Femur (tissue), 1 donor: ENCODE measurements at places on chromosomes 2 and 18.

- DNase-seq = peak; percentile 77
Measured at GRCh38 chr2:172931918-172932520, 143.6 kb upstream of the MAP3K20 start.

- DNase-seq = no peak
Measured at GRCh38 chr18:71554686-71555085, 989.5 kb downstream of the CBLN2 start.

DNA sequence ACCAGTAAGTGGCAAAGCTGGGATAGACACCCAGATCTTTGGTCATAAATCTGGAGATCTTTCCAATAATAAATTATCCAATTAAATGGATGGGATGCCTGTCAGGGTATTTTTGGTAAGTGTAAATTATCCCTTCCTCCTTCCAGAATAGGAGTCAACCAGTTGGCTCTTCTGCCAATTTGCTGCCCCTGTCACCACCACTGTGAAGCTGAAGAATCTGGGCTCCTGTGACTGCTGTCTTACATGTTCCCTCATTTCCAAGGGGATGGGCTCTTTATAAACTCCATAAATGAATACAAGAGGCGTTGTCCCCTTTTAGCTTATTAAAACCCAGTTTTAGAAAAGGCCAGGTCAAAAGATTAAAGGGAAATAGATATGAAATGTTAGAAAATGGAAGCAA lies 17.8 kb upstream of the BMP10 start:
- no peak for DNase-seq

DNA sequence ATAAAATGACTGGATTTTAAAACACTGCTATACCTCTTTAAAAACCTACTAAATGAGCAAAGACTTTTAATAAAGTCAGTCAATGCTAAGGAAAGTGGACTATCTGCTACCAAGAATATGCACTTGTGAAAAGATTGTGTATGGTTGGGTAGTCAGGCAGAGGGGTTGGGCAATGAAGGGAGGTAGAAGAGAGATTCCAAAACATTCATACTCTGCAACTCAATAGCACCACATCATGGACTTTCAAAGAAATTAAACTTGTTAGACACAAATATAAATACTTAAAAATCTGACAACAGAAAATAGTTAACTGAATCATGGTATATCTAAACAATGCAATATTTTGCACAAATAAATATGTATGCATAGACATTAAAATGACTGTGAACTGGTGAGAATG lies 139.9 kb upstream of the MAPRE2 start:
- no peak for DNase-seq

DNA sequence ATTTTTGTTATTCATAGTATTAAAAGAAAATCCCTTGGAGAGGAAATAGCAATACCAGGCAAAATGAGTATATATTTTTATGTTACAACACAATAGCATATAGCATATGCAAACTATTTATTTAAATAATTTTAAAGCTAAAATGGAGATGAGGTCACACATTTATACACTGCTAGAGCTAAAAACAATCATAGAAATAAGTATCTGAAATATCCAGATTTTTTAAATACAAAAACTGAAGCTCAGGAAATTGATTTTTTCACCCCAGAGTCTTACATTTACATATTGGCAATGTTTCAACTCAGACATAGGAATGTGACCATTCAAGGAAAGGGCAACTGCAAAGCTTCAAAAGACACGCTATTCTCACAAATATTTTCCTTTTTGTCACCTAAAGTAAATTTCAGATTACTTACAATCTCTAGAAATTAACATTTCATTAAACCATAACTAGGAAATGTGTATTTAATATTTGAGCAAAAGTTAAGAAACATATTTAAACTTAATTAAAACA lies 8.9 kb downstream of the TFPI start:
- no peak for DNase-seq

DNA sequence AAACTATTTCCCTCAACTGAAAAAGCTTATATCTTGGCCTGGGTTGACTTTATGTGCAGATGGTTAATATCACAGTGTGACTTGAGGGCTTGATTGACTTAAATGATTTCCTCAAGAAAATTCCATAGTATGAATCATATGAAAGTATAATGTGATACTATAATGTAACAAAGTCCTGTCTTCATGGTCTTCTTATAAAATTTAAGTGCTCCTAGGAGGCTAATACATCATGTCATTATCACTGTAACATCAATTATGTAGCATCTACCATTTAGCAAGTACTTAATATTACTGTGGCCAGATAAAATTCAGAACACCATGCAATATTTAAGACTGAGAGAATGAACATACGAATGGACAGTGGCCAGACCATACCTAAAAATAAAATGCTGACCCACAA lies 276.1 kb downstream of the RIT2 start:
- no peak for DNase-seq

GRCh38 chr2:241344925-241345651 lies 11.0 kb upstream of the FARP2 start:
- no peak for DNase-seq

- no peak for DNase-seq
Measured at GRCh38 chr2:28403370-28403956, 10.8 kb downstream of the FOSL2 start.

DNA sequence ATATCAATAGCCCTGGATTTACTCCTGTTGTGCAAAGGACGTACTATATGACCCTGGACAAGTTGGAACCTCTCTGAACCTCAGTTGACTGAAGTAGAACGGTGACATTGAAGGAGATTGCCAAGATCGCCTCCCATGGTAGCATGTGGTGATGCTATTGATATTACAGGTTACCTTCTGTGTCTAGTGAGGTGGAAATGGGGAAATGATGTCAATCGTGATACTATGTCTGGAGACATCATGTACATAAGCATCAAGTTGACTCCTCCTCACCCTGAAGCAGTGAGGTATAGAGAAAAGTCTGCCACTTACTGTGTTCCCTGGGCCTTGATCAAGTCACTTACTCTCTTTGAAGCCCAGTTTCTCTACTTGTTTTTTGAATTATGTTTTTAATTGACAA lies 93.9 kb downstream of the KLF7 start:
- DNase-seq = no peak

DNA sequence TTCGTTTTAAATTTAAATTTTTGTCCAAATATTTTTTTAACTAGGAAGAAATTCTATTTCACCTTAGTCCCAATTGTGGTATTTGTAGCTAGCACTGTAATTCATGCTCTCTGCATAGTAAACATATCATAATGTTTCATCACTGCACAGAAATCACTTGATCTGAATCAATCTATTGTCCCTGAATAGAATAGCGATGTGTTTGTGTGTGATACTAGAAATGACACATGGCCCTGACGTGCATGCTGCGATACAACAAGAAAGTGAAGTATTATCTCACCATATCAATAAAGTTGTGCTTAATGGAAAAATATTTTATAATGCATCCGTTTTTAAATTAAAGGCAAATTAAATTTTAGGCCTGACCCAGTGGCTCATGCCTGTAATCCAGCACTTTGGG lies 10.0 kb downstream of the TTL start:
- no peak for DNase-seq

DNA sequence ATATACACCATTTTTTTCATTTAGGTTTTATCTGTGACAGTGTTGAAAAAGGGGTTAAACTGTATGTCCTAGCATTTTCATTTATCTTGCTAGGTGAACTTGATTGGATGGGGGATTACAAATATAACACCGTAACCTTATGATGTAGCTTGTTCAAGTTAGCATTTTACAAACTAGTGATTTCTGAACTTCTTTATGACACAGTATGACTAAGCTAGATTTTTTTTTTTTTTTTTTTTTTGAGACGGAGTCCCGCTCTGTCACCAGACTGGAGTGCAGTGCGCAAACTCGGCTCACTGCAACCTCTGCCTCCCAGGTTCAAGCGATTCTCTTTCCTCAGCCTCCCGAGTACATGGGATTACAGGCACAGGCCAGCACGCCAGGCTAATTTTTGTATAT lies 47.1 kb downstream of the KCMF1 start:
- no peak for DNase-seq

DNA sequence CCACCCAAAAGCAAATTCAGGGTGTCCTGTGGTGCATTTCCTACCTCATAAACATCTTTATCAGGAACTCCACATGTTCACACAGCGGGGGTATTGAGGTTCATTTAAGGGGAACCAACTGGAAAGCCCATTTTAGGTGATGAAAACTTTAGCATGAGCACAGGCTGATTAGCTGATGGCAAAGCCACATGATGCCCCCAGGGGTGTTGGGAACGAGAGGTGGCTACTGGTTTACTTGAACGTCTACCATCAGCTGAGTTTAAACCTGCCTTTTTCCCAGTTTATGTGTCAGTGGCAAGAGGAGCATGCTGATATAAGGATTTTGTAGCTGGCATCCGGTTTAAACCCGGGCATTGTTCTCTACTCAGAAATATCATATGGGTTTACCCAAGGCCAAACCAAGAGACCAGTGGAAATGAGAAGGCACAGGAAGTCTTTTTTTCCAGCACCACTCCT lies 54.5 kb upstream of the UPP2 start:
- DNase-seq = no peak

DNA sequence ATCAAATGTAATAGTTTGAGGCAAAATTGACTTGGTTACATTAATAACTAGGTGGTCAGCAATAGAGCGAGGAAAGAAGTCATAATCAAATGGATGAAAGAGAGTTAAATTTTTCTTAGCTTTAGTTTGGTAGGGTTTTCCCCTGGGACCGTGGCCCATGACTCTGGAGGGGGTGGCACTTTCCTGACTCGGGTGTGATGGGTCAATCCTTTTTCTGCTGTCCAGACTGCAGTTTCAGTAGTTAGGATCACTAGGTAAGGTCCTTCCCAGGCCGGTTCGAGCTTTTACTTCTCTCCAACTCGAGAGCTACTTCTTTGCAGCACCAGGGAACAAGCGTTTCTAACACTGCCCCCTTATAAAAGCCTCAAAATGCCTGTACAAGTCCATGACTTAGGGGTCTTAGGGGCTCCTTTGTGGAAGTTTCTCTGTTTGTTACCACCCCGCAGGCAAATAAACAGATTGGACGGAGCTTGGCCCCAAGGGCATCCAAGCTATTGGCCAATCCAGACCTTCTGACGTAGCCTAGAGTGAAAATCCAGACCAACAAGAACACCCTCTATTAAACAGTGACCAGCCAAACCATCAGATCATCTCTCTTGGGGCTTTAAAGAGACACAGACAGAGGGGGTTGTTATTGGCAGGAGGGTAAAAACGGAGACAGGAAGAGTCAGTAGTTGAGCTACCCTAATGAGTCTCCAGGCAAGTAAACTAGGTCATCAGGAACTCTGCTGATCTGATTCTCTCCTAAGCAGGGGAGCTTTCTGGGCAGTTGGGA lies 9.4 kb upstream of the CEP68 start:
- DNase-seq = no peak

DNA sequence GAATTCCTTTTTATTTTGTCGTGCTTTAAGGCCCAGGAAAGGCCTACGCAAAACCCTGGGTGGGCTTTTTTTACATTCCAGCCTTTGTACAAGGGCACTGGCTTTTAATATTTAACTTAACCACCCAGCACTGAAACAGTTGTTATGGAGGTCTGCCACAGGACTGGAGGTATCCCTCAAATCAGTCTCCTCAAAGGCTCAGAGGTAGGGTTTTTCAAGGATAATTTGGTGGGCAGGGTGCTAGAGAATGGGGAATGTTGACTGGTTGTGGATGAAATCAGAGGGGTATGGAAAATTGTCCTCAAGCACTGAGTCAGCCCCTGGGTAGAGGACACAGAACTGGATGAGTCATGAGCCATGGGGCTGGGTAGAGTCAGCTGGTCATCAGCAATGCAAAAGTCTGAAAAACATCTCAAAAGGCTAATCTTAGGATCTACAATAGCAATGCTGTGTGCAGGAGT lies 443.1 kb downstream of the THSD7B start:
- no peak for DNase-seq
